ENCODE measurements at places on chromosomes 1 and 21.

DNA sequence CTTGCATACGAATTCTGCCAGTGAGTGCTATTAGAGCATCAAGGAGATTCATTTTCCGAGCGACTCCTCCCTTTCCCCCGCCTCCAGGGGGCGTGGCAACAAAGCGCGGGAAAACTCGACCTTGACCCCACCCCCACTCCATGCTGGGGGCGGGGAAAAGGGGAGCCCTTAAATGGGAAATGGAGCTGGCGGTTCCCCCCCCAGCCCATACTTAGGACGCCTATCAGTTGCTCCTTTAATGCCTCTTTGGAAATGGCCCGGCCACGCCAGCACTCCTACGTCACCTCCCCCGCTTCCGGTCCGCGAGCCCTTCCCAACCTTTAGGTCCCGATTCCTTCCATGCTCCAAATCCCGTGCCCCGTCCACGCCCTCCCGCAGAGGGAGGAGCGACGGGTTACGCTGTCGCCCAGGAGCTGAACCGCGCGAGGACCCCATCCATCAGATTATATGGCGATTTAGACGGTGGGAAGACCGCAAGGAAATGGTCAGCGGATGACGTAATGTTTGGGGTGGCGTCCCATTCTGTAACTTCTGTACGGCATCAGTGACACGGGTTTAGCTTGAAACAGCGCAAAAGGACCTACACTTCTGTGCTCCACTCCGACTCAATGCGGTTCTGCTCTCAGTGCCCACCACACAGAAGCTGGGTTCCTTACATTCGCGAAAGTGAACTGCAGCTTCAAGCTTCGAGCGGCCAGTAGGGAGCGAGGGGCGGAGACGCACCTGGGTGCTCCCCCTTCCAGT lies 702 bp upstream of the ZNF687 start:
- peak; percentile 89 for DNase-seq

GRCh38 chr1:98389809-98390208 lies 271.7 kb upstream of the SNX7 start:
- DNase-seq, result no peak

- no peak for DNase-seq
These were observed 15.9 kb downstream of the HENMT1 start for GRCh38 chr1:108644984-108645383.

DNA sequence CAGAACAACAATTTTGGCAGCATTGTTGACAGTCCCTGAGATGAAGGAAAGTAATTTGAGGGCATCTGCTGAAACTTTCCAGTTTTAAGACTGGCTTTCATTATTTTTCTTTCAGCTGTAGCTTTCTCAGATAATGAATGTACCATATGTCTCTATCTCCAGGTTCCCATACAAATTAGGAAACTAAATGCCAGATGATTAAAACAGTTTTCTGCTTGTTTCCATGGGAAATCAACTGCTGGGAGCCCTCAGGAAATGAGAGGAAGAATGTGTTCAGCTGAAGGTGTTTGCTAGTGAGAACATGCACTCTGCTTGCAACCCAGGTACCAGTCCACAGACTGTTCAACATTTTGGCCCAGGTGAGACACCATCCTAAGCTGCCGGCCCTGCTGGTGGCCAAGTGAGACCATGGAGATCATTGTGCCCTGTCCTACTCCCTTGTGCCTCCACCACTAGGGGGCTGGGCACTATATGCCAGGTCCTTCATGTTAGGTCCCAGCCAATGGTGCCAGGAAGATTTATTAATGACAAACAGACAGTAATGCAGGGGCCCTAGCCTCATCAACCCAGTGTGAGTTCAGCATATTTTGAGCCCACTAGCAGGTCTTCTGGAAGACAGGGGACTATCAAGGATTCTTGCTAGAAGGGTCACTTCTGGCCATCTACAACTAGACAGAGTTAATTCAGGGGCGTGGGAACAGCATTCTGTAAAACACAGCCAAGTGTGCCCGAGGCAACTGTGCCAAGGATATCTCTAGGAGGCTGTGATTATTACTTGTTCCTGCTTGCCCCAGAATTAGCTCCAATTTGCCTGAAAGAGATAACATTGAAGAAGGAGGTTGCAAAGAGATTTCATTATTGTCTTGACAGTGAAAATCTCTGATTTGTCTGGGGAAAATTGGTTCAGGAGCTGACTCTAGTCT lies 17.0 kb upstream of the LRRC8C start:
- no peak for DNase-seq

- DNase-seq, result no peak
These were observed 89.3 kb downstream of the ITPKB start for GRCh38 chr1:226649780-226650179.

DNA sequence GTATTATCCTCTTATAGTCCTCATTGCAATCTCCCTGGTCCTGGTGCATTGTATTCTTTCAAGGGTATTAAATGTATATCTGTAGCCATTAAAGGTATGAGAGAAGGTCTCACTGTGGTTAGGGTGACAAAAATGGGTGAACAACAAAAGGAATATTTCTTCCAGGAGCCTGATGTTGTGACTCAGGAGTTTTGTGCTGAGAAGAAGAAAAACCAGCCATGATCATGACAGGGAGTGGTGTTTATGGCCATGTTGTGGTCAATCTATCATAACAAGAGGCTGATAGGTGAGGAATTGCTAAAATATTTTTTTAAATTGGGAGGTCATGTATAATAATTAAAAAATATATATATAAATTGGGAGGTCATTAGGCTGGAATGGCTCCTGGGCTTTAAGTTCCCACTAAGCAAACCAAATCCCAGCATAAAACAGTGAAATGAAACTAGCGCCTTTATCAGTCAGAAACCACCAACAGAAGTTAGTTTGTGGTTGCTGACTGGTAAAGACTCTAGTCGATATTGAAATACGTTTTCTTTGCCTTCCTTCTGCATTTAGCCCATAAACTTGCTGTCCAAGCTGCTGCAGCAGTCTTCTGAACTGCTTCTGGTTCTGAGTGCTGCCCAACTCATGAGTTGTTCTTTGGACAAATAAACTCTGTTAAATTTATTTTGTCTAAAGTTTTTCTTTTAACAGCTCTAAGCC lies 60.3 kb downstream of the TBX19 start:
- no peak for DNase-seq

DNA sequence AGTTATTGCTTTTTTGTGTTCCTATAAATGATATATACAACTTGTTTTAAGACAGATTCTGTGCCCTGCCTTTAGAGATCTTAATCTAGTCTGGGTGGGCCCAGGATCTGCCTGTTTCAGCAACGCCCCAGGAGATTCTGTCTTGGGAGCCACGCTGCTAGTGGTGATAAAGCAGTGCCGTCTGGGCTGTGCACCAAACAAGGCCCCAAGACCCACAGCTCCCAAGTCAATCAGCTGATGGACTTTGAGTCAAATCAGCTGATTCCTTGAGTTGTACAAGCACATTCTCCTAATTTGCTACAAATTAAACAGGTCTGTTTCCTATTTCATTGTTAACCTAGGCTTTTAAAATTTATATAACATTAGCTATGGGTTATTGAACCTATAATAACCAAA lies 15.7 kb upstream of the SLC44A3 start:
- DNase-seq, result no peak

DNA sequence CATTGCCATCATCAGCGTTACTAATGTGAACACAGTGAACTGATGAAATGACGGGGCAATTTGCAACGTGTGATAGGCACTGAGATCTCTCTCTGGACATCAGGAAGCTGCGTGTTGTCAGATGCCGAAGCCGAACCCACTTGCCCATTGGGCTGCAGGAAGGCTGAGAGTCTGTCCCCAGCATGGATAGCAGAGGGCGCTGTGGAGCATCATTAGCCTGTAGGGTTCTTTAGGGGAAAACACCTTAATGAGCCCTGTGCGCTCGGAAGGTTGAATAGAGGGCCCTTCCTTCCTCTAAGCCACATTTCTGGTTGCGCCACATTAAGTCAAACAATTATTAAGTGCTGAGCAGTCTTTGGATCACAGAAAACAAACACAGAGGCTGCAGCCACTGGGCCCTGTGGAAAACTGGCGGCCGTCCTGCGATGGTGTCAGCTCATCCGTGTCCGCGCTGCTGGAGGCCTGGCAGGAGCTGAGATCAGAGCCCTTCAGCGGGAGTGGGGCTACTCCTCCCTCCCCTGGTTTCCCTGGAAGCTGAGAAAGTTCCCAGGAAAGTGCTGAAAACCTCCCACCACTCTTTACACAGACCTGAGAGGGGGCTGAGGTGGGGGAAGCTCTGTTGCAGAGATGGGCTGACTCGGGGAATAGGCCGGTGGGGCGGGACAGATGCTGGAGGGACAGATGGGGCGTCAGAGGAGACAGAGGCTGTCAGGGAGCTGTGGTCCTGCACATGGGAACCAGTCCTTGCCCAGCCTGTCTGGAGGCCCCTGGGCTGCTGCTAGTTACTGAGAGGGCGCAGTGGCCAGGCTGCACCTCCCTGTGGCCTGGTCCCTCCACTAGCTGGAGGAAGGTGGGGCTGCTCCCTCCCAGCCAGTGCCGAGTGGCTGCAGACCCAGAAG lies 12.7 kb downstream of the TFF2 start:
- no peak for DNase-seq

DNA sequence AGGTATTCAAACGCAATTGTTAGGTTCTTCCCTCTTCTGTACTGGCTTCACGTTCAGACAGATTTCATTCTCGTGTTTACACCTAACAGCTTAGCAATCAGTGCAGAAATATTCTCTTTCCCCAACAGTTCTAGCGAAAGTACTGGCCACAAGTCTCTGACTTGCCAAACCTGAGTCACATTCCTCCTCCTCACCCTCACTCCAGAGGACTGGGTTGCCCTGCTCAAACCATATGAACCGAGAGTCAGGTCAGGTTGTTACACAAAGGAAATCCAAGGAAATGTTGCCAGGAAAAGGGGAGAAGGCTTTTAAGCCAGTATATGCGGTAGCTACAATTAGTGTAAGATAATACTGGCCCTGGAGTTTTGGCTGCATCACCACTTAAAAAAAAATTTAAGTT lies 282.5 kb downstream of the RGS7 start:
- DNase-seq, result no peak

DNA sequence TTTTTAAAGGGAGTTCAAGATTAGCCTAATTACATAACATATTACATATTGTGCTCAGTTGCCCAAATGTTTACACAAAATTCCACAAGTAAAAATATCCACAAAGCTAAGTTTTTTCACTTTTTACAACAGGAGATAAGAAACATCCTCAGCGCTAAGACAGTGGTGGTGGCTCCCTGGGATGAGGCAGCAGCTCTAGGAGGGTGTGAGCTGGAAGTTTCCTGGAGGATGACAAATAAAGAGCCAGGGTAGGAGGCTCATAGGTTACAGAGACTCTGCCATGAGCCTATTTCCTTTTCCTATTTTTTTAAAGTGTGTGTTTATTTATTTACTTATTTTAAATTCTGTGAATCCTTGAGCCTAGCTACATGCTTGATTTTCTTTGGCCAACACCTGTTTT lies 91.7 kb downstream of the COL24A1 start:
- DNase-seq, result no peak

DNA sequence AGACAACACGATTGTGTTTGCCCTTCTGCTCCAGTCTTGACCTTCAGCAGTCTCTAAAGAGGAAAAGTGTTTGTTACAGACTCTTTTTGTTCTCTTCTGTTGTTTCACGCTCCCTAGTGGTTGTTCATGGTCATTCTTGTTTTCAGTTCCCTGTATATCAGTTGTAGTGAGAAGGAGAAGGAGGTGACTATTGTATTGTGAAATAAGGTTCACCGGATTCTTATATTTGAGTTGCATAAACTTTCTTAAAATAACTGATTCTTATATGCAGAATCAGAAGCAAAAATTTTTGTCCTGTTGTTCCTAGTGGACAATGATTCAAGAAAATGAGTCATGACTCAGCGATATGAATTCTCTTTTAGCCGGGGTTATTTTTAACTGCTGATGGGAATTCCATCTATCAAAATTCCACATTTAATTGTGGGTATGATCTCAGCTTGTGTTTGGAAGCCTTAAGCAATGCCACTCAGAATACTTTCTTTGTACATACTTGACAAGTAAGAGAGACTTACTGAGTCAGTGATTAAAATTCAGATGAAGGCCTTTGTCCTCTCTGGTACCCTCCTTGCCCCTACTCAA lies 152.2 kb downstream of the CLEC20A start:
- DNase-seq, result peak; percentile 14

DNA sequence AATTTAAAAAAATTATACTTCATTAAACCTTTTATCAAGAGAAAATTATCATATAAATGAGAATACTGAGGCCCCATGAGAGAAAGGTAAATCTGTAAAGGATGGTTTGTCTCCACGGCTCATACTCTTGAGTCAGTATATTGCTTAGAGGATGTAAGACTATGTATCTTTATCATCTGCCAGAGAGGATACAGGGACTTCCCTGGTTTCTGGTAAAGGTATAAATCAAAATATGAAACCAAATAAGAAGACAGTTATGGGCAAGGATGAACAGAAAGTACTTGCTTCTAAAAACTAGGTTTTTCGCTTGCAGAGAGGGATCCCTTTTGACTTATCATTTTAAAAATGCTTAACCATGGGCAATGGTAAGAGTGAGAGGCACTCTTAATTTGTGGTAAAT lies 112.4 kb downstream of the POU2F1 start:
- no peak for DNase-seq

GRCh38 chr1:101293461-101294051 lies 56.7 kb downstream of the S1PR1 start:
- no peak for DNase-seq

DNA sequence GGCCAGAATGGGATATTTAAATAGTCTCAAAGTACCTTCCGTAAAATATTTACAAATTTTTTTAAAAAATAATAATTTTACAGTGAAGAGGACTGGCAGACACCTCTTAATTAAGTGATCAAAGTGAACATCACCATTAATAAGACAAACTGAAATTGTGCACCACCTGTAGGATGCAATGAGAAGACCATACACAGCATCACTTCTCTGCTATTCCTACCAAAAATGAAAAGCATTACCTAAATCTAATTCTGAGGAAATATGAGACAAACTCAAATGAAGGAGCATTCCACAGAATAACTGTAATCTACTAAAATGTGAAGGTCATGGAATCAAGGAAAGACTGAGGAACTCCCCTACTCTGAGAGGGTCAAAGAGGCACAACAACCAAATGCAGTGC lies 68.2 kb upstream of the PRDX6 start:
- DNase-seq, result no peak

DNA sequence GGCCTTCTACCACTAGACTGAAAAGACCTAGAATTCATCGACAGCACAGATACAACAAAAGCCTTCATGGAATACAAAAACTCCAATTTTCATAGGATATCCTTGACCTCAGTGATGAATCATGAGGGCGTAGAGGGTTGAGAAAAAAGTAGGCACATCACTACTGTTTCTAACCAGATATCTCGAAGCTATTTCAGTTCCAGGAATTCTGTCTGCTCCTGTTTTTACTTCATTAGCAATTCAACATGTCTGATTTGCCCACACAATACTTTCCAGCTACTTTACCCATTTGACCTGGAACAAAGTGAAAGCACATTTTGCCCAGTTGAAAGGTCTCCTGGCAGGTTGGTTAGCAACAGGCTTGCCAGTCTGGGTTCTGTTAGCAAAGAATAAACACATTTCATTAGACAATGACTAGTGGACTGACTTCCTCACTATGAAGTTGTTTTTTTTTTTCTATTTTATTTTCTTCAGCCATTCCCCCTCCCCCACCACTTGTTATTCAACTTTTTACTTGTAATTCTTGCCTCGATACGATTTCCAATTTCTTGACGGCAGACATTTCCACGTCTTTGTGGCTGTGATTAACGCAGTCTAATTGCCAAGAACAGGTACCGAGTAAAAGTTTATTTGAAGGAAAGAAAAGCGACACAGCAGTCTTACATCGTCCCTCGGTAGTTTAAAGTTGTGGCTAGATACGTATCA lies 4.0 kb upstream of the ZBTB18 start:
- DNase-seq, result no peak

GRCh38 chr1:39497585-39497984 lies 6.1 kb downstream of the BMP8A start:
- no peak for DNase-seq

- no peak for DNase-seq
These were observed 140.4 kb downstream of the COP1 start for GRCh38 chr1:176066709-176067108.
